Activated effector memory CD4-positive, alpha-beta T cell treated with Interleukin-2 at 50 U/mL for 16 hours (primary cell): ENCODE measurements at places on chromosomes 12 and 14.
A peak's percentile ranks its signal among the peaks of the same experiment; 100 is the strongest.

DNA sequence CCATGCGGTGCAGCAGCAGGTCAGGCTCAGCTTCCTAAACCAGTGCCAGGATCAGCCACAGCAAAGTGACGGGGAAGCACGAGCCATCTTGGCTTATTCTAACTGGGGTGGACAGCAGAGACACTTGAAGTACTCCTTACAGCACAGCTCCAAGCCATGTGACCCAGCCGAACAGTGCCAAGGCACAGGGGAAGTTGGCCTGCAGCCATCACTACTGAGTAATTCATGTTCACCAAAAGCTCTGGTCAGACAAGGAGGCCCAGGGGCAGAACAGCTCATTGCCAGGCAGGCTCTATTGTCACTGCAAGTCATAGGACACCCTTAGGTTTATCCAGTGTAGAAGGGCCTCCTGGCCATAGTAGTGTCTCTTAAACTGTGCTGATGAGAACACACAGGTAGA is 23.4 kb upstream of the SLC35F4 start:
- no peak for DNase-seq

GRCh38 chr12:57983146-57983857 is 41.9 kb downstream of the ATP23 start:
- DNase-seq, result no peak

DNA sequence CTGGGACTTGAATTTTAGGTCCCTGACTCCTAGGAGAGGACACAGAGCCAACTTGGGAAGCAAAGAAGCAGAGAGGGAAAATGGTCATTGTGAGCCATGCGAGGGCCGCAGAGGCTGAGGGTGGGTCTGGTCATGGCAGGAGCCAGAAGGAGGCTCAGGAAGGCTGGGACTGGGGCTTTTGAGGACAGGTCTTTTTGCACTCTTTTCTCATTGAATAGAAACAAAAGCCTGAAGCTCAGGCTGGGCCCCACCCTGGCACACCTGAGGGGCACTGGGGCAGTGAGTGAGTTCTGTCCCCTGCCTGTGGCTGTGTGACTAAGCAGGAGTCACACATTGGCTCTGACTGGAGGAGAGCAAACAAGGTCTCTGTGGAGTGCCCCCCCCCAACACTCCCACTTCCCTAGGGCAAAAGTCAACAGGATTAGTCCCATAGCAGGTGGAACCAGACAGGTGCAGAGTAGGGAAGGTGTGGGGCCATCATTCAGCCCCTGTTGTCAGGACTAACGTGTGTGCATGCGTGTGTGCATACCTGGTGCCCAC is 2.8 kb downstream of the KRT7 start:
- no peak for DNase-seq

DNA sequence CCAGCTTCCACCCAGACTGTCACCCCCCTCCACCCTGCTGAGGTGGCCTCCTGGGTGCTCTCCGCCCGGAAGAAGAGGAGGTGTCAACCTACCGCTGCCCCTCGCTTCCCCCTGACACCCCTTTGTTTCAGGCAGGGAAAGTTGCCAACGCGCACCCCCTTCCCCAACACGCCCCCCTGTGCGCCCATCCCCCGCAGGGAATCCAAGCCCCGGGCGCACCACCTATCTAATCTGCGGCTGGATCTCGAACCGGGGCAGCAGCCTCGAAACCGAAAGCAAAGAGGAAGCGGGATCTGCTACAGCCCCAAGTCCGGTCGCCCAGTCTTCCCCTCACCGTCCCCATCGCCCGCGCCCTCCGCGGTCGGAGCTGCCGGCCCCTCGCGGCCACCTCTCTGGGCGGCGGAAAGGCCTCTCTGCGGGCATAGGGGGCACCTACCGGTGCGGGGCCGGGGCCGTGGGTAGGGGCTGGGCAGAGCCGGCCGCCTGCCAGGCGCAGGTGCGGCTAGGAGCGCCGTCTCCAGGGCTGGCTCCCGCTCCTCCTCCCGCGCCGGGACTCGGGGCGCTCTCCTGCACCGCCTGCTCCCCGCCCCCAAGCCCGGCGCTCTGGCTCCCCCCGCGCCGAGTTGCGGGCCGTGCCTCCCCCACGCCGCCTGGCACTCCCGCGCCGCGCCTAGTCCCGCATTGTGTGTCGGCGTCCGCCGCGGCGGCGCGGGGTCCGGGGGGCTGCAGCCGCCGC is 18.3 kb upstream of the PLEKHH1 start:
- DNase-seq, result peak; percentile 25

GRCh38 chr12:15547691-15548090 is 225.4 kb downstream of the PTPRO start:
- DNase-seq, result no peak

DNA sequence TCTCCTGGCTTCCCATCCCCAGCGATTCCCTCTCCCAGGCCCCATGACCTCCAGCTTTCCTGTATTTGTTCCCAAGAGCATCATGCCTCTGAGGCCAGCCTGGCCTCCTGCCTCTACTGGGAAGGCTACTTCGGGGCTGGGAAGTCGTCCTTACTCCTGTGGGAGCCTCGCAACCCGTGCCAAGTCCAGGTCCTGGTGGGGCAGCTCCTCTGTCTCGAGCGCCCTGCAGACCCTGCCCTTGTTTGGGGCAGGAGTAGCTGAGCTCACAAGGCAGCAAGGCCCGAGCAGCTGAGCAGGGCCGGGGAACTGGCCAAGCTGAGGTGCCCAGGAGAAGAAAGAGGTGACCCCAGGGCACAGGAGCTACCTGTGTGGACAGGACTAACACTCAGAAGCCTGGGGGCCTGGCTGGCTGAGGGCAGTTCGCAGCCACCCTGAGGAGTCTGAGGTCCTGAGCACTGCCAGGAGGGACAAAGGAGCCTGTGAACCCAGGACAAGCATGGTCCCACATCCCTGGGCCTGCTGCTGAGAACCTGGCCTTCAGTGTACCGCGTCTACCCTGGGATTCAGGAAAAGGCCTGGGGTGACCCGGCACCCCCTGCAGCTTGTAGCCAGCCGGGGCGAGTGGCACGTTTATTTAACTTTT is 14.3 kb downstream of the C12orf43 start:
- DNase-seq, result no peak

DNA sequence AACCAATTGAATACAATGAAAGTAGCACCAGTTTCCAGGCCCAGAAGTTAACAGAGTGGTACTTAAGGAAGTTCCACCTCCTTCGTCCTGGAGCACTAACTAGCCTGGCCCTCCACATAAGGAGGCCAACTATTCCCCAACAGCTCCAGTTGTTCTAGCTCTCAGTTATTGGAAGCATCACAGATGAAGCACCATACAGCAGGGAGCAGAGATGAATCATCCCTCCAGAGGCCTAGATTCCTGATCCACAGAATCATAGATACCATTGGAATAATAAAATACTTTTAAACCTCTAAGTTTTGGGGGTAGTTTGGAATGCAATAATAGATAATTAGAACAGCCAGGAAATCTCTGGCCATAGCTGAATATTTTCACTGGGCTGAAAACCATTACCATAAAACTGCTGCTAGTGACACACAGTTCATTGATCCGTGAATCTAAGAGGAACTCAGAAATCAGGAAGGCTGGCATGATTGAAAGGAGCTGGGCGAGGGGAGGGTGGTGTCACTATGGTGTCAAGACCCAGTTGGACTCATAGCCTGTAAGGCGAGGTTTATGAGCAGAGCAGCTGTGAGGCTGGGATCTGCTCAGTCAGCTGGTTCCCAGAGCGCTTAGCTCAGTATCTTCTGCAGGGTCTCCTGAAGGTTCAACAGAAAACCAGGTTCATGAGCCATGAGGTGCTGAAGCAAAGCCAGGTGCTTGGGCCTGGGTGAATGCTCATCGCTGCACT is 371.4 kb upstream of the TMTC1 start:
- DNase-seq, result no peak

DNA sequence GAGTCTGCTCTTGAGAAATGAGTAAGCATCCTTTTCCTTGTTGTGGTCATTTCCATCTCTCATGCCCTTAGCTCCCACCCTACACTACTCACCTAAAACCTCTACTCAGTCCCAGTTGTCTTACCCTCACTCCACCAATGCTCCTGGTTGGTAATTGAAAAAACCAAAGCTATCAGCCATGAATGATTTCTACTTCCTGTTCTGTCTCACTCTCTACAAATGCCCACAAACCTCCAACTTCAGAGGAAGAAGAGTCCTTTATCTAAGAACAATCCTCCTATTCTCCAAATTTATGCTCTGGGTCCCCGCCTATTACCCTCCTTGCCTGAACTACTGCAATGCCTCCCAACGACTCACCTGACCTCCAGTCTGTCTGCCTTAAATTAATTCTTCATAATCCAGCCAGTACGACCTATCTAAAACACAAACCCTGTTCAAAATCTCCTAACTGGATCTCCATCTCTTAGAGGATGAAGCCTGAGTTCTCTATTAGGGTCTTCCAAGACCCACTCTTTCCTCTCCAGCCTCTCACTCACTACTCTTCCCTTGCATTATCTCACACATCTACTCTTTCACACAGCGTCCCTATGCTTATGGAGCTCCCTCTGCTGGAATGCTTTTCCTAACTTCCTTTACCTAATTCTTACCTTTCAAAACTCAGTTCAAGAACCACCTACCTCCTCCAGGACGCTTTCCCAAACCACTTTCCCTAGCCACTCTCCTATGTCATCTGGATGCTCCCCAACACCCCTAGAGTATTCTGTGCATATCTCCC is 2.2 kb downstream of the DHRS1 start:
- no peak for DNase-seq

- DNase-seq, result peak; percentile 63
Measured at GRCh38 chr12:49777800-49778748, 36.7 kb downstream of the TMBIM6 start.

DNA sequence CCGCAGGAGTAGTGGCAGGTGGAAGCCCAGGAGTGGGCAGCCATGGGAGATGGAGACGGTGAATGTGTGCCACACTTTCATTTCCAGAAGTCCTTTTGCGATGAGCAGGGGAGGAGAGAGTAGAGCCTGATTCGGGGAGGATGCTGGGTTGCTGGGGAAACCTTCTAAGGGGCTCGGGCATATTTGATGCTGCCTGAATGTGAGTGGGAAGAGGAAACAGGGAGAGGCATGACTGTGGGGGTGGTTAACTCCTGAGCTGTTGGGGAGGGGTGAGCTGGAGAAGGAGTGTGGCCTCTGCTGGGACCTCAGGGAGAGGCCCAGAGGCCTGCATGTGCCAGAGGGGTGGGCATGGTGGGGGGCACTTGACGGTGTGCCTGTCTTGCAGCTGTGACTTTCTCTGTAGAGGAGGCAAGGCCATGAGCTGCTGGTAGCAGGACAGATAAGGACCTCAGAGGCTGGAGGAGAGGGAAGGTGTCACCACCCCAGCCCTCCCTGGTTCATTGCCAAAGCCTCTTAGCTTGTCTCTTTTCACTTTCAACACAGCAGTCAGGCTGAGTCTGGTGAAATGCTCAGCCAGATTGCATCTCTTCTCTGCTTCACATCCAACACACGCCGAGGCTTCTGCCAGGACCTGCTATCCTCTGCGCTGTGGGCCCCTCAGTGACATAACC is 11.4 kb downstream of the GLT1D1 start:
- DNase-seq, result no peak

DNA sequence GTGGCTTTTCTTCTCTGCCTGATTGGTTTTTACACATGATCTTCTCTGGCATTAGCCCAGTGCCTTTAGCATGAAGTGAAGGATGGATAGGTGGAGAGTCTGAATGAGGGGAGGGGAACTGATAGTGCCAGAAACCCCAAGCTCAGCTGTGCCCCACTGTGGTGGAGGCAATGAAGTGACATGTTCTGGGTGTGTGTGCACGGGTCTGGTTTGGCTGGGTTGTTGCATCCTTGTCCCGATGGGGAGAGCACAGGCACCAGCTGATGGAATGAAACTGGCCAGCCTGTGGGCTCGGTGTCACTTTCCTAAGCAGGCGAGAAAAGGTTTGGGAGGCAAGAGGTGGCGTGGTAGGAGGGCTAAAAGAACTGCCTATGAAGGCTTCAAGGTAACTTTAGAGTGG is 65.3 kb downstream of the CACNA1C start:
- DNase-seq, result no peak

GRCh38 chr12:11757531-11757930 is 108.1 kb downstream of the ETV6 start:
- DNase-seq, result no peak
